Retinal pigment epithelial cell (primary cell): ENCODE measurements at places on chromosomes 12 and 14.

- DNase-seq = no peak
These were observed 9.2 kb upstream of the RAD52 start for GRCh38 chr12:958588-959123.

DNA sequence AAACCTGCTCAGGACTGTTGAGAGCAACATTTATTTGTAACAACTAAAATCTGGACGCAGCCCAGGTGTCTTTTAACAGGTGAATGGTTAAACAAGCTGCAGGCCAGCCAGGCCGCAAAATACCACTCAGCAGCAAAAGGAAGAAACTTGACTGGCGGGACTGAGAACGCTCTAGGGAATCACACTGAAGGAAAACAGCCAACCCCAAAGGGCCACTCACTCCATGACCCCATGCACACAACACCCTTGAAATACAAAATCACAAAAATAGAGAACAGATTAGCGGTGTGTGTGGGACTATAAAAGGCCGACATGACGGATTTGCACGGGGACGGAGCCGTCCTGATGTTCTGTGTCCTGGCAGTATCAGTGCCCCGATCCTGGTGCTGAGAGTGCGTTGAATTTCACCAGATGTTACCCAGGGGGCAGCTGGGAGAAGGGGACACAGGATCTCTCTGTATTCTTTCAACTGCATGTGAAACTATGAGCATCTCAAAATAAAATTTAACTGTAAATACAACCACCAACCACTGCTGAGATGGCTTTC, 23.0 kb downstream of the VPS37B start:
- DNase-seq = no peak

DNA sequence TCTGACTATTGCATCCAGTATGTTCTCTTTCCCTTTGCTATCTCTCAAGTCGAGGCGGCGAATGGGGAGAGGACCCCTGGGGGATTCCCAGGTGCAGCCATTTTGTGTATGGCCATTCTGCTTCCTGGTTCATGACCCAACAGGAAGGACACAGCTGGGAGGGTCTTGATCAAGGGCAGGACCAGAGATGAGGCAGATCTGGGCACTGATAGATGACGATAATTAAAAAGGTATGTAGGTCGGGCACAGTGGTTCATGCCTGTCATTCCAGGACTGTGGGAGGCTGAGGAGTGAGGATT, 73.9 kb downstream of the EID3 start:
- no peak for DNase-seq

DNA sequence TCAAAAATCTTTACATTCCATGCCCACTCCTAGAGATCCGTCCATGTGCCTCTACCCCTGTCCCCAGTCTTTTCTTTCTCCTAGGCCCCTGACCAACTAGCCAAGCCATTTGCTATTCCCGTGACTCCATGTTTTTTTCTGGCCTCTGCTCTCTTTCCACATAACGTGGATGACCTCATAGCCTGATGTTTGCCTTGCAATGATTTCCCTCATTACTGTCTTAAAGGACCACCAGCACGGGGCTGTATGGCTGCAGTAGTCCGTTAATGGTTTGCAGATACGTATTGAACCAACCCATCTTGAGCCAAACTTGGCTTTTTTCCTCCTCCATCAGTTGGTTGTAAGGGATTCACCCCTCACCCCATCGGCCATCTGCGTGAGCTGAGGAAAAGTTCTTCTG, 226.0 kb downstream of the PCNX1 start:
- no peak for DNase-seq

DNA sequence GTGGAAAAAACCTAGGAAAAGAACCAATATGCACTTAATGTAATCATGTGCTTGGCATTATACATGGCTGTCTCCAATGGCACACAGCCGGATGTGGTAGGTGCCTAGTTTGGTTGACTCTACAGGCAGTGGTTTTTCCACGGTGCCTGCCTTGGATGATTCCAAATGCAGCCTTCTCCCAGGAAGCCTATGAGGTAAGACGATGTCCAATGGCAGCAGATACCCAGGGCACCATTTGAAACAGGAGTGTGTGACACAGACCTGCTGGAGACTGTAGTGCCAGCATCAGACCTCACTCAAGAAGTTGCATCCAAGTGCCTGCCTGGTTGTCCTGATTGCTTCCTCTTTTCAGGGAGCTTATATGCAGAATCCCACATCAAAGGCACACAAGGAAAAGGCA, 88.0 kb upstream of the VASH1 start:
- DNase-seq = no peak

GRCh38 chr12:101599311-101599710, 4.5 kb downstream of the MYBPC1 start:
- DNase-seq = no peak

GRCh38 chr12:52681526-52682380, 1.5 kb upstream of the KRT1 start:
- DNase-seq = no peak

GRCh38 chr12:28027328-28027727, 54.8 kb upstream of the PTHLH start:
- no peak for DNase-seq

- no peak for DNase-seq
These were observed 26.6 kb upstream of the BTBD6 start for GRCh38 chr14:105221598-105222178.

DNA sequence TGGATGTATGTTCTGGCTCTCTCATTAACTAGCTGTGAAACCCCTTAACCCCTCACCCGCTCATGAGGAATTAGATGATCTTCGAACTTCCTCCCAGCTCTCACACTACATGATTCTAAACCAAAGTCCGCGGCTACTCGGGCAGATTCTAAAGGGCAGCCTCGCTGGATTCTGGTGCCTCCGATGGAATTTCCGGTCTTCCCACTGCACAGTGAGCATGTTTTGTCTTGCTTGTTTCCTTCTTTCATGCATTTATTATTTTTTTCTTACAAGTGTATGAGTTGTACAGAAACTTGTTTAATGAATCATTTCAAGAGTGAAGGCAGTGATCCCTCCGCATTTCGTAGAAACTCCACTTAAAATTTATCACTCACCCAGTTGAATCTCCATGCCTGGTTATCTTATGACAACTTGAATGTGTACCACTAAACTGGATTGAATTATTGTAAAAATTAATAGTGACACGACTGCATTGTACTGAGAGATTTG, 4.5 kb upstream of the HCAR3 start:
- DNase-seq = no peak

DNA sequence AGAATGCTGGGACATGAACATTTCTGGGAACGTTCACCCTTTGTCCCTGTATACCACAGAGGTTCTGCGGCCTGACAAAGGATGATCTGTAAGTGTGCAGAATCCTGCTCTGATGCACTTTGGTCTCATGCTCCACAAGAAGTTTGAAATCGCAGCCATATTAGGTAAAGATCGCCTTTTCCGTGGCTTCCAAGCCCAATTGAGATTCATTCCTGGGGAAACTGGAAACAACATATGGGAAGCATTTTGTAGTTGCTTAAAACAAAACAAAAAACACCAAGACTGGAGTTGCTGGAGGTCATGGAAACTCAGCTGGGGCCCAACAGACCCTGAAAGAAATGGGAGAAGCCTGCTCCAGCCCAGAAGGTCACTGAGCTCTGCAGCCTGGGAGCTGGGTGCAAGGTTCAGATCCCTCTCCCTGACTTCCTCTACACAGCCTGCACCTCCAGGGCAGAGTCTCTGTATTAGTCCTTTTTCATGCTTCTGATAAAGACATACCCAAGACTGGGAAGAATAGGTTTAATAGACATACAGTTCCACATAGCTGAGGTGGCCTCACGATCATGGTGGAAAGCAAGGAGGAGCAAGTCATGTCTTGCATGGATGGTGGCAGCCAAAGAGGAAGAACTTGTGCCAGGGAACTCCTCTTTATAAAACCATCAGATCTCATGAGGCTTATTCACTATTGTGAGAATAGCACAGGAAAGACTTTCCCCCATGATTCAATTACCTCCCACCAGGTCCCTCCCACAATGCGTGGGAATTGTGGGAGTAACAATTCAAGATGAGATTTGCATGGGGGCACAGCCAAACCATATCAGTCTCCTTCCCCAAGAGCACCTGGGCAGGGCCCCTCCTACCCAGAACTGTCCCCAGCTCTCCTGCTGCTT, 60.8 kb upstream of the CHGA start:
- no peak for DNase-seq

DNA sequence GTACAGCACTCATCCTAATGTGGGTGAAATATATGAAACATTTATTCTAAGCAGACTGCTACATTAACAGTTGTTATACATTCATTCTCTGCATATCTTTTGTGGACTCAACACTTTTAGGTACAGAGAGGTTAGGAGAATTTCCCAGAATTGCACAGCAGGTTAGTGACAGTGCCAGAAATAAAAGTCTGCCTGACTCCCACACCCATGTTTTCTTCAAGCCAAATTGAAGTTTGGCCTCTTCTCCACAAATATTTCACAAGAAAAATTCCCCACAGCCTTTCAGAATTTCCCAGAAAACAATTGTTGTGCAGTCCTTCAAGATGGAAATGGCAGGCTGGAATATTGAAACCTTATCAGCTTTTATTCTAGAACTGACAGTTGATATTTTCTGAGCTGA, 464.8 kb downstream of the RAD51B start:
- DNase-seq = no peak

DNA sequence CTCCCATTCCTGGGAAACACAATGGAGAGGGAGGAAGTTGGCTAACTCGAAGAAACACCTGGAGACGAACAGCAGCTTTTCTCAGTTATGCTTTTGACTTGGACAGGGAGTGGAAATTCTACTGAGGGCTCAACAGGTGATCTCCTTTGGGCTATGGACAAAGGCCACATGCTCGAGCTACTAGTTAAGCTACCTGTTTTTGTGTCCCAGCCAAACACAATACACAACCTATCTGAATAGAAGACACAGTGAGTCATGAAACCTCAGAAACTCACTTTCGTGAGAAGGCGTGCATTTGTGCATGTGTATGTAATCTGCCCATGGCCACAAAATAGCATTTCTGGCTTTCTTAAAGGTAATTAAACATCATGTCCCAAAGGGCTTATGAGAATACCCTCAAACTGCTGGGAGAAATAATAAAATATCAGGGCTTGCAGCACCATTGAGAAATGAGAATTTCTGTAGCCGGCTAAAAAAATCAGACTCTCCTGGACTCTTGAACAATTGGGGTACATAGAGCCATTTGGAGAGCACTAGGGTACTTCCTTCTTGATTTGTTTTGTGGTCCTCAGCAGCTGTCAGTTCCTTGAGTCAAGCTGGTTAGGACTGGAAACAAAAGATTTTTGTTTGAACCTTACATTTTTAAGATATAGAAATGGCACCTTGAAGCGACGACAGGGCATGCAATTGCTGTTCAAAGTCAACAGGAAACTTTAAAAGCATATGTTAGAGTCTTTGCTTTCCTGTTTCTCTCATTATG, 85.5 kb upstream of the PTHLH start:
- no peak for DNase-seq

- no peak for DNase-seq
These were observed 717 bp downstream of the UBC start for GRCh38 chr12:124913474-124914391.

- no peak for DNase-seq
These were observed 768.5 kb downstream of the MED13L start for GRCh38 chr12:115508990-115509389.

DNA sequence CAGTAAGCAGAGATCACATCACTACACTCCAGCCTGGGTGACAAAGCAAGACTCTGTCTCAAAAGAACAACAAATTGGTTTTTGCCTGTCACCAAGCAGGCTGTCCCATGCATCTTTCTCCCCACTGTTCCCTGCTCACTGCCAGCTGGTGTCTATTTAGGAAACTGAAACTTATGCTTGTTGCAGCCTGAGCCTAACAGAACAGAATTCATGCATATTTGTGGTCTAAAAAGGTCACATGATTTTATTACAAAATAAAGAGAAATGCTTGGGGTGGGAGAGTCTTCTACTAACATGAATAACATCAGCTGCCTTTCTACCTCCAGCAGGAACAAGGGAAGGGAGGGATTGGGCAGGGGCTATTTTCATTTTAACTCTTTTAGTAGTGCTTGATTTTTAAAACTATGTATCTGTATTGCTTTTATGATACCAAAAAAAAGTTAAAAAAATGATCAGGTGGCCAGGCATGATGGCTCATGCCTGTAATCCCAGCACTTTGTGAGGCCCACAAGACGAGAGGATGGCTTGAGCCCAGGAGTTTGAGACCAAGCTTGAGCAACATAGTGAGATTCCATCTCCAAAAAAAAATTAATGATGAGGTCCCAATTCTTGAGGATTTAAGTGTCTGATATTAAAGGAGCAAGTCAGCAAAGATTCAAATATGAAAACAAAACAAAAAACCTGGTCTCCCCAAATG, 923 bp downstream of the STAT2 start:
- DNase-seq = peak; percentile 50

- DNase-seq = no peak
These were observed 156.3 kb downstream of the MSRB3 start for GRCh38 chr12:65434737-65435136.

GRCh38 chr14:101225157-101226152, 321.9 kb upstream of the RTL1 start:
- no peak for DNase-seq

- DNase-seq = no peak
These were observed 32.6 kb upstream of the DAAM1 start for GRCh38 chr14:59155886-59156285.

DNA sequence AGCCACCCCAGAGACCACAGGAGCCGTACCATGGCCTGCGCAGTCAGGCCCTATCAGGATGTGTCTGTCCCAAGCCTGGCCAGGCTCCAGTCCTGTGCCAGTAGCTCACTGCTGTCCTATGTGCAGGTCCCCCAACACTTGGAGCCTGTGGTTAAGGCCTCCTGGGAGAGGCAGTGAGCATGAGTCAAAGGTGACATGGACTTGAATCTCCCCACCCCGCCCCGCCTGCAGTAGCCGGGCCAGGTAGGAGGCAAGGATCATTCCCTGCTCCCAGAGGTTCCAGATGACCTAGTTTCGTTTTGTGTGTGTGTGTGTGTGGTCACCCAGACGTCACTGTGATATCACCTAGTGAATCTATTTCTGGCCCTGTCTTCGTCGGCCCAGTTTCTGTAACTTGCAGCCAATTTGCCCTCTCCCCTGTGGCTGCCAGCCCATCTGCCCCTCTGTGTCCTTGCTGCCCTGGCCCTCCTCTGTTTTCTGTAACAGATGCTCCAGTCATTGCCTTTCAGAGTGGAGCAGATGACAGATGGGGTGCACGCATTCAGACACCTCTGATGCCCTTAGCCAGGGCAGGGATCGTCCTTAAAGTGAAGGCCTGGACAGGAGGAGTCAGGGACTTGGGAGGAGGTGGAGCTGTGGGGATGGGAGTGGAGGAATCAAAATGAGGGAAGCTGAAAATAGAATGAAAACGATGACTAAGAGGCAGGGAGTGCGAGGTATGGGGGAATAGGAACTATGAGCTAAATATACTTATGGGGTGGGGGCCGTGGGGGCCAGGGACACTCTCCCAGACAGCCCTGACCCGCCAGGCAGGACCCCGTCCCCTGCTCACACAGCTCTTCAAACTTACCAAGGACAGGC, 37.4 kb downstream of the SLC6A12 start:
- no peak for DNase-seq
